ENCODE measurements at places on chromosomes 7 and 10.

GRCh38 chr10:101290881-101291280 is 61.6 kb upstream of the LBX1 start:
- no peak for ATAC-seq

- no peak for ATAC-seq
These were observed 35.4 kb upstream of the FAM133B start for GRCh38 chr7:92625617-92626016.

GRCh38 chr10:31635009-31635408 is 293.6 kb downstream of the ARHGAP12 start:
- no peak for ATAC-seq

DNA sequence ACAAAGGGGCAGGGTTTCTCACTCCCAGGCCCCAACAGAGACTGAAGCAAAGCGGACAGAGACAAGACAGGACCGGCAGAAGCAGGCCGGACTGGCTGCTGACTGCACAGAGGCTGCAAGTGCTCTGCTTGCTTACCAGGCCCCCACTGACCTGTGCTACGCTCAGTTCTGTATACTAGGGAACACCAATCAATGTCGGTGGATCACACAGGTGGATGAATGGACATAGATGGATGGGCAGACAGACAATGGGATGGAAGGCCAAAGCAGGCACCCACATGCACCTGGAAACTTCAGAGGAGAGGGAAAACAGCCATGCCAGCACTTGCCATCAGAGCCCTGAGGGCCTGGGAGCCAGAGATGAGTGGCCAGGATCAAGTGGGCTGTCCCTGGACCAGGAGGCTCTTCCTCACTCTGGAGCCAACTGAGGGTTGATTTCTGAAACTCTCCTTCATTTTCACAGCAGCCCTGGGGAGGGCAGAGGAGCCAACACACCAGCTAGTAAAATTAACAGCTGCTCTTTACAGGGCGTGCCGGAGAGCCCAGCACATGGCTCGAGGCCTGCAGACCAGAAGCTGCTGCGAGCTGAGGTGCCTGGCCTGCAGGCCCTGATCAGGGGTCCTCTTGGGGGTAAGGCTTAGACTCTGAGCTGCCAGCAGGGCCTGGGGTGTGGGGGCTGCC is 243.6 kb downstream of the KCNMA1 start:
- ATAC-seq = no peak

GRCh38 chr7:47669178-47669891 is 87.4 kb upstream of the TNS3 start:
- peak; percentile 78 for ATAC-seq

DNA sequence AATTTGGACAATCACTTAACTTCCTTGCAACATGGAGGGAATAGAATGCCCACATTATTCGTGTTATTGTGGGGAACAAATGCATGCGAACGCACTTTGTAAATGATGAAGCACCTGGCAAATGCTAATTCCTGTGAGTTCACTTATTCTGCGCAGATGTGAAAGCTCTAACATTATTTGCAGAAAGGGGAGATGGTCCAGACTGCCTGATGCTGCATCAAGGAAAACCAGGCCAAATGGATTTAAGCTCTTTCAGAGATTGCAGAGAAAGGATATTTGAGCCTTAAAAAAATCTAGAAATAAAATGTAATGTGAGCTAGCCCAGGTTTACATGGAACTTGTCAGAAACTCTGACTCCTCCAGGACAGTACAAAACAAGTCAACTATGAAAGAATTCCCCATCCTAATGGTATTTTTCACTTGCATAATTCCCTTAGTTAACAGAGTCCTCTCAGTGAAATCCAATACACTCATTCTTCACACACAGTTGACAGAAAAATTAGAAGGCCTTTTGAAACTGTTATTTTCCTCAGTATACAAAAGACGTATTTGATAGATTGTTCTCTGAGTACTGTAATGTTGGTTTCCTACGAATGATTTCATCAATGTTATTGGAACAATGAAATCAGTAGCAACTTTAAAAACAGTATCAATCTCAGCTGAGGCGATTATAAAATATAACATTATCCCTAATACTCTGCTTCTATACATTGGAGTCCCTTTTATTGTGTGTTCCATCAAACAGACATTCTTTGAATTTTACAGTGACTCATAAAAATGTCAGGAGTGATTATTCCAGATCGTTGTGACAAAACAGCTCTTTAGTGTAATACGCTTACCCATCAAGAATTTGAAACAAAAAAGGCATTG is 136.3 kb upstream of the ANK3 start:
- no peak for ATAC-seq

DNA sequence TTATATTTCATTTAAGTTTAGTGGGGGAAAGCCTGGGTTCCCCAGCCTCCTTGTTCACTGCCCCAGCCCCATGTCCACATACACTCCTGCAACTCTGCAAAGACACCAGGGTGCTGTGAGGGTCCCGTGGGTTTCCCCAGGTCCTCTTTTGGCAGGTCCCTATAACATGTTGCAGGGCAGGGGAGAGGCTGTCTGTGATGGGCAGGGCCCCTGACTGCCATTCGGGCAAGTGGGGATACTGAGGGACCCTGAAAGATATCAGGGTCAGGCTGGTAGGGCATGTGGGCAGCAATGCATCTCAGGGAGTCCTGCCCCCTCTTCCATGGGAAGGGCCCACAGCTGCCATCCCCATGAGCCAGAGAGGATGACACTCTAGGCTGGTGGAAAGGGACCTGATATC is 28.4 kb downstream of the RASGEF1A start:
- no peak for ATAC-seq

- ATAC-seq = no peak
These were observed 24.8 kb downstream of the KIF5B start for GRCh38 chr10:32031424-32031823.

DNA sequence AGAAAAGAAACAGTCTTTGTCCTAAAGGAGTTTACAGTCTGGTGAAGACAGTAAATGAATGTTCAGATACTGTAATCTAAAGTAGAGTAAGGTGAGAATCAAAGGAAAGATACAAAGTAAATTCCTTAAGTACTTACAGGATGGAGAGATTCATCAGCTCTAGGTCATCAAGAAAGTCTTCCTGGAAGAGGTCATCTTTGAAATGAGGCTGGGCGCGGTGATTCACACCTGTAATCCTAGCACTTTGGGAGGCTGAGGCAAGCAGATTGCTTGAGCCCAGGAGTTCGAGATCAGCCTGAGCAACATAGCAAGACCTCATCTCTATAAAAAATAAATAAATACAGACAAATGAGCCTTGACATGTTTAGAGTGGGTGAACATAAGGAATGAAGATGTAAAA is 18.3 kb downstream of the FHIP2A start:
- ATAC-seq = no peak

GRCh38 chr7:84264396-84264795 is 69.8 kb upstream of the SEMA3A start:
- ATAC-seq = no peak

DNA sequence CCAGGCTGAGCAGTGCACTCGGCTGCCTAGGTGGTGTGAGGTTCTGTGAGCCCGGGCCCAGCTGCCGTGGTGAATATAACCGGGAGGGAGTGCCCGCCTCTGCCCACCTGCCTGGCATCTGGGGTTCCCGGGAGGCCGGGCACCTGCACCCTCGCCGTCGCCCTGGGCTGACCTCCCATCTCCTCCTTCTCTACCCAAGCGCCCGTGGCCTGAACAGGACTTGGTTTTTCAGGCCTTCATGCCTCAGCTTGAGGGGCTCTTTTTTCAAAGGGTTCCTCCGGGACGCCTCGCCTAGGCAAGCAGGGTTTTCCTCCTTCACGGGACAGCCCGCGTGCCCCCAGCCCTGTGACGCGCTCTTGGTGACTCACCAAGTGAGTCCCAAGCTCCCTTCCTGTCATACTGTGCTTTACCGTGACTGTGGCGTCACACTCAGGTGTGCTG is 9.9 kb downstream of the INPP5A start:
- ATAC-seq = no peak

GRCh38 chr7:84194484-84195271 is at the start of gene SEMA3A:
Gene SEMA3A, minus strand, starts transcription at chr7:84194789. Its CDS starts 203 bp downstream, at chr7:84194586.
- peak; percentile 73 for ATAC-seq

GRCh38 chr7:21064698-21065648 is 278.3 kb upstream of the SP8 start:
- no peak for ATAC-seq

DNA sequence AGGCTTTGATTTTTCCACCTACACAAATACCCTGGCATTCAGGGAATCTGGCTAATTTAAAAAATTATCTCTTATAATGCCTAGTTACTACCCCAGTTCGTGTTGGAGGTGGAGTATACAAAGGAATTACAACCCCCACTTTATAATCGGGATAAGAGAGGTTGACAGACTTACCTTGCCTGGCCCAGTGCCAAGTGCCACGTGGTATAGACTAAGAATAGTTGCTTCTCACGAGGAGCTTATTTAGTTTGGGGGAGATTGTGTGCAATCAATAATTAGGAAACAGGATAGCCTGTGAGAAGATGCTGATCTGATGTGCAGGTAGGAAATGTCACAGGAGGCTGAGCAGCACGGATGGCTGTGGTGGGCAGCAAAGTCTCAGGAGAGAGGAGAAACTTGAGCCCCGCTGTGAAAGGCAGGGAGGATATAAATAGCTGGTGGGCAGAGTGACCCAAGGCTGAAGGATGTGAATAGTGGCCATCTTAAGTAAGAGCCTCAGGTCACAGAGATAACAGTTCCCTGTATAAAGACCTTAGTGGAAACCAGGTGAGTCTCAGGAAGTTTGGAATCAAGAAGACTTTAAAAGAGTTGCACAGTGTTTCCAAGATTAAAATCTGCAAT is 11.3 kb upstream of the ATXN7L1 start:
- ATAC-seq = no peak

GRCh38 chr10:132364594-132364970 is 32.4 kb upstream of the PWWP2B start:
- ATAC-seq = peak; percentile 40

GRCh38 chr10:77507291-77507880 is 130.2 kb downstream of the KCNMA1 start:
- ATAC-seq = peak; percentile 51

GRCh38 chr7:148485618-148486017 is 104.9 kb upstream of the C7orf33 start:
- ATAC-seq = no peak

DNA sequence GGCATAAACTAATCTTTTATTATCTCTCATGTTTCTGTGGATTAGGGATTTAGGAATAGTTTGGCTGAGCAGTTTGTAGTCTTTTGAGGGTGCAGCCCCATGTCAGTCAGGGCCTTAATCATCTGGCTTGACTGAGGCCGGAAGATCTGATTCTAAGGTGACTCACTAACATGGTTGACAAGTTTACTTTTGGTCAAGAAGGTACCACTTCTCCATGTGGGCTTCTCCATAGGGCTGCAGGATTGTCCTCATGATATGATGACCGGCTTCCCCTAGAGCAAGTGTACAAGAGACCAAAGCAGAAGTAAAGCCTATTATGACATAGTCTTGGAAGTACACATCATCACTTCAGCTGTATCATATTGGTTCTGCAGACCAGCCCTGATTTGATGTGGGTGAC is 45.9 kb upstream of the OIT3 start:
- ATAC-seq = no peak

DNA sequence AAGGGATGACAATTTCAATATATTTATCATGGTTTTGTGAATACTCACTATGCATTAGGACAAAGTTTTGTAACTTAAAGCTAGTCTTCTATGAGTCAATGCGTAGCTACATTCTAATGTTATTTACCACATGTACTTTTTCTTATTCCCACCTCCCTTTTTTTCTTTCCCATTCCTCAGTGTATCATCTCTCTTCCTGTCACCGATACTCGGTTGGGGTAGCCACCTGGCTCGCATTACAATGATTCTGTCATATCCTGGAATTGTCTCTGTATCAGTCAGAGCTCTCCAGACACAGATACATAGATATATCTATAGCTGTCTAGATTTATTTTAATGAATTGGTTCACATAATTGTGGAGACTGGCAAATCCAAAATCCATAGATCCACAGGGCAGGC is 9.8 kb upstream of the RALA start:
- no peak for ATAC-seq

- no peak for ATAC-seq
These were observed 1.4 kb downstream of the EPDR1 start for GRCh38 chr7:37921876-37922275.

- no peak for ATAC-seq
These were observed 19.5 kb upstream of the PPP2R2D start for GRCh38 chr10:131881104-131881880.

DNA sequence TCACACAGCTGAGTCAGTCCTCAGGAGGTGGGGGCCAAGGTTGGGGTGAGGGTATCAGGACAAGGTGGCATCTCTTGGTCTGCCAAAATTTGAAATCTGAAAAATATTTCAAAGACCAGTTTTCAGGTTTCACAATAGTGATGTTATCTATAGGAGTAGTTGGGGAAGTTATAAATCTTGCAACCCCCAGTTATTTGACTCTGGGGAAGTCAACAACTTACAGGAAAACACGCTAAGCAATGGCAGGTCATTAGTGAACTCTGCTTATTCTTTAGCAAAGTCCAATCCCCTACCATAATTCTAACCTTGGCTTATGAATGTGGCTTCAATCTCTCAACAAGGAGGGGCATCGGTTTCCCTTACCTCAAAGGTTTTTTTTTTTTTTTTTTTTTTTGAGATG is 94.9 kb downstream of the MARCHF5 start:
- no peak for ATAC-seq

DNA sequence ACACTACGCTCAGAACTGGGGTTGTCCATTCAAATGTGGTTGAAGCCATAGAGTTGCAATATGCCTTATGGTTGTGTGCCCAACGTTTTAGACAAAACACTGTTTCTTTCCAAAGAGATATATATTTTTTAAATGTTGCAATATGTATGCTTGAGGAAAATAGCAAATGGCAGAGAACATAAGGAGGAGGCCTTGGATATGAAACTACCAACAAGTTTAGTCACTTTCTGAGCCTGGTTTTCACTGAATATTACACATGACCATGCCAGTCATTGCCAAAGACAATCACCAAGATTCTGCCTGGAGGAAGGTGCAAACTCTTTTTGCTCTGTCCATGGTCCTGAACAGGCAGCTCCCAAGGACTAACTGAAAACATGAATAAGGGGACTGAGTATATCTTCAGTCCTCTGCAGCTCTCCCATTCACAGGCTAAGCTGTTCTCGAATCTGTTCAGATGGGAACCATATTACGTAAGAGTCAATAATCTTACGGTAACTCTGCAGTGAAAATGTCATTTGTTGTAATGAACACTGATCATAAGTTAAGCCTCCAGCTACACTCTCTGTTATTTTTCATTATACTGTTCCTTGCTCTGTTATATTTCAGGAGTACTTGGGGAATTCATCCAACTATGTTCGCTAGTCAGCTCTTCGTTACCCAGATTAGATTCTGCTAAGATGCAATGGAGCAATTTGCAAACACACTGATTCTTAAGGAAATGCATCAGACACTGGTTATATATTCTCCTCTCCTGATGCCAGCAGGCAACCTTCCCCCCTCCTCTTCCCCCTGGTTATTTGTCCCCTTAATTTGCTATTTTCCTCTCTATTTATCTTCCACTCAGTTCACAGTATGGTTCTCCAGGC is 90.7 kb upstream of the C1QL3 start:
- ATAC-seq = no peak

- ATAC-seq = no peak
These were observed 45.7 kb downstream of the COPG2 start for GRCh38 chr7:130622866-130623265.

GRCh38 chr10:46787321-46787615 is 124.0 kb upstream of the PTPN20 start:
- peak; percentile 50 for ATAC-seq

GRCh38 chr7:45155941-45156340 is 1.6 kb upstream of the RAMP3 start:
- ATAC-seq = no peak
